Neuronal stem cell (in vitro differentiated cells): ENCODE measurements at places on chromosomes 1 and 21.

- peak; percentile 69 for DNase-seq
Observed at GRCh38 chr1:37486680-37487618, 12.6 kb downstream of the ZC3H12A start.

- DNase-seq, result no peak
Observed at GRCh38 chr21:42039911-42040351, 29.8 kb upstream of the ZBTB21 start.

- DNase-seq, result no peak
Observed at GRCh38 chr1:219365451-219365850, 191.8 kb downstream of the LYPLAL1 start.

DNA sequence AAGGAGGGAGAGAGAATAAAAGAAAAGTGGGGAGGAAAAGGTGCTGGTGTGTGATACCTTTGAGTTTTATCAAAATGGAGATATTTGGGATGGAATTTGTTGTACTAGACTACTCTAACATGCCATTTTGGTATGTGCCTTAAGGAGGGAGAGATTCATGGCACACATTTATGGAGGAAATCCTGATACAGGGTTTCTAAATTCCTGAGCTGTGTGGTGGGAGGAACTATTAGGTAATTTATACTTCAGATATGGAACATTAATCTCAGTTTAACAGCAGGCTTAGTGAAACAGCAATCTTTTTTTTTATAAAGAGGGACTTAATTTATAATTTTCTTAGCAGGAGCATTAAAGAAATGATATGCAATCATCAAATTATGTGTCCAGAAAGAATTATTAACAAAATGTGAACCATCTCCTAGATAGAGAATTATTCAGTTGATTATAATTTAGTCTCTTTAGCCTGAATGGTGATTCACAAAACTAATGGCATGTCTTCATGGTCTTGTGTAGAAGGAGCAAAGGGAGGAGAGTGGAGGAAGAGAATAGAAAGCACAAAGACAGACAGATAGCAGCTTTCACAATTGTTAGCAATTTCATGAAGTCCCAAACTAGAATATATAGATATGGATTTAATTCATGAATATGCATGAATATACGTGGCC is 301.6 kb downstream of the HLX start:
- no peak for DNase-seq

DNA sequence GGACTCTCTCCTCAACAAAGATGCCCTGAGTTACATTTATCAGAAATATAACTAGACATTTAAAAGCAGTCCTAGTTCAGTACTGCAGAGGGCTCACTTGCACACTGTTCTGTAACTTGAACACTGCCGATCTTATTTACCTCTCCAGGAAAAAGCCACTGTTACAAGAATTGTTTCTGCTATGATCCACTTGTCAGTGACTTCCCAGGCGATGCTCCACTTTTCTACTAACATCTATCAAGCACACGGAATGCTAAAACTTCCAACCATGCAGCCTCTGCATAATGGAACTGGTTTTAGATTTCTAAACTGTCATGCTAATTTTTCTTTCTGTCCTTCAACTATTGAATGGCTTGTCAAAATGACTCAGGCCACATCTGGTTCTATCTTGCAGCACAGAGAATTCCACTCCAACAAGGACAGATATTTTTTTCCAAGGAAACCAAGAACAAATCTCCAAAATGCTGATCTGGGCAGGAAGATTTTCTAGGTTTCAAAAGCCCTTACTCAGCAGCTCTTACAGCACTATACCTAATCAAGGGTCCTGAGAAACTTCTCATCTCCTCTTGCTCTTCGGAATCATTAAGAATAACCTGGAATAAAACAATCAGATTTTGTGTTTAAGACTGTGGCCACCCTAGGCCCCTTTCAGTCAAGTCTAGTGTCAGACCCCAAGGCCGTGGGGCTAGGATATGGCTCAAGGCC is 9.9 kb downstream of the SEC16B start:
- DNase-seq, result no peak

DNA sequence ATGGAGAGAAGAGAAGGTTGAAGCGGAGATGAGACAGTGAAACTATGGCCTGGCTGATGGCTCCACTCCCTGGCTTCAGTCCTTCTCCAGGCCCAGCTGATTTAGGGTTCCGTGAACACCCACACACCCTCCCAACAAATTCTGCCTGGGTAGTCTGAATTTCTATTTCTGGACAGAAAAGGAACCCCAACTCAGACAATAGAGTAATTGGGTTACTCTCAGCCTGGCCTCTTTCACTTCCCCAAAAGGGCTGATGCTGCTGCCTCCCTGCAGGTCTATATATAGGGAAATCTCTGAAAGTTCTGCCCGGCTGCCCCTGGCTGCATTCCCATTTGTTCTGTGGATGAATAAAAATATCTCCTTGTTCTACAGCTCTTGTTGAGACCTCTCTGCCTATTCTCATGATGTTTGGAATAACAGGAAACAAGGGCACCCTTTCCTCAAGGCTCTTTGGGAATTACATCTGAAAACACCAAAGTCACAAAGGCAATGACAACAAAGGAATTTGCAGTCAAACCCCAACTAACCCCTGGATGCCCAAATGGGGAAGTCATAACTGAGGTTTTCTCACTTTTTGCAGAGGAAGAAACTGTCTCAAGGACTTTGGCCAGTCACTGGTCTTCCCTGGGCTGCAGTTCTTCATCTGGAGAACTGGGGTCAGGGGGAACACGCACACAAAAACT is 11.4 kb upstream of the ZSCAN20 start:
- DNase-seq, result no peak

DNA sequence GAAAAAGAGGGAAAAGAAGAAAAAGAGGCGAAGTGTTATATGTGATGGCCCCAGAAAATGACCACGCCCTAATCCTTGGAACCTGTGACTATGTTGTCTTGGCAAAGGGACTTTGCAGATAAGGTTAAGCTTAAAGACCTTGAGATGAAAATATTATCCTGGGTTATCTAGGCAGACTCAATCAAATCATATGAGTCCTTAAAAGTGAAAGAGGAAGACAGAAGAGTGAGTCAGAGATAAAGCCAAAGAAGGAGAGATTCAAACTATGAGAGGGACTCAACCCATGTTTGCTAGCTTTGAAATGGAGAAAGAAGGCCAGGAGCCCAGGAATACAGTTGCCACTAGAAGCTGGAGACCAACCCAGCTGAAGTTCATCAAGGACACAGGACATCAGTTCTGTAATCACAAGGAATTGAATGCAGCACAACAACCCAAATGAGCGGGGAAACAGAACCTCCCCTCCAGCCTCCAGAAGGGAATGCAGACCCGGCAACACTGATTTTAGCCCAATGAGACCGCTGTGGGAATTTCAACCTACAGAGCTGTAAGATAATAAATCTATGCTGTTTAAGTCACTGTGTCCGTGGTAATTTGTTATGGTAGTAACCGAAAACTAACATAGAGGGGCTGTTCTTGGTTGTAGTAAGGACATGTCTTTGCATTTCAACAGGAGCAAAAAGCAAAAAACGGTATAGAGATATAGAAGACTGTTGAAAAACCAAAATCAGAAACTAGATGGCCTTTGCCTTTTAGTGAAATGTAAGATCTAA is 4.2 kb upstream of the RGS8 start:
- DNase-seq, result no peak

DNA sequence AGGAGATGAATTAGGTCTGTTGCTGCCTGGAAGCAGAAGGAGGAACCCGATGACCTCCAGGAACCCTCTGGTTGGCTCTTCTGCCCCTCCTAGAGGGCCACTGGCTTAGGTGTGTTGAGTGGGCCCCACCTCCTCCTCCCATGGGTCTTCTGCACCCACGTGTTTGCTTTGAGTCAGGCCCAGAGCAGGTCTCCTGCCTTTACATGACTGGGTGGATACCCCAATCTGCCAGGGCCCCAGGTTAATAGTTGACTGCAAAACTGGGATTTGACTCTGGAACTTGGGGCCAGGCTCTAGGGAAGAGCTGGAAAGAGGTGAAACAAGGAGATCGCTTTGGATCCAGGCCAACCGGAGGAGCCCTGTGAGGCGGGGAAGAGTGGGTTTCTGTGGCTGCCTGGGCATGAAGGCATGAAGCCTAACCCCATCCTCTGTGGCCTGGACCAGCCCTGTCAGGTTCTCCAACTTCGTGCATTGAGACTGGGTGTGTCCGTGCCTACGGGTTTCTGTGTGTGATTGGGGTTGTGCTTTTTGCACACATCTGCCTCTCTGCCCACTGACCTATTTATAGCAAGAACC is 7.8 kb upstream of the LAD1 start:
- no peak for DNase-seq

DNA sequence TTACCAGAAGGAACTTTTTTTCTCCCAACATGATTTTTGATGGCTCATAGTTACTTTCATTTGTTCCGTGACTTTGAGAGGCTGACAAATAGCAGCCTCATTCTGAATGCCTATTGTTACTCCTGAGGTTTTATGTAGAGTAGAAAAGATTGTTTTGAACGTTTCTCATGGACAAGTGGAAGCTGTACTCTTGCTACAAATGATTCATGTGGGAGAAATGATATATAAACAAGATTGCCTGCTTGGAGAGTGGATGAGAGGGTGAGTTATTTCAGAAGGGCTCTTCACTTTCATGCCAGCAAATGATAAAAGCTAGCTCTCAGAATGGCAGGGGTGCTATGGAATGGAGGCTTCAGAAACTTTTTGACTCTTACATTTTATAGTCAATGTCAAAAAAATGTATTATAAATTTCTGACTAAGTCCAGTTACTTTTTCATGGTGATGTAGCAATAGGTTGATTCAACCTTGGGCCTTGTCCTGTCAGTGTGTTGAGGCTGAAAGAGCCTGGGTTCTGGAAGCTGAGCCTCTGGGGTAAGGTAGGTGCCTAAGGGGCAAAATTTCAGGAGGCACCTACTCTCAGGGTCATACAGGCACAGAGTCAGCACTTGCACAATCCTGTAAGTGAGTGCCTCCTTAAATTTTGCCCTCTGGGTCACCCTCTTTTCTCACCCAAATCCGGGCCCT is 19.4 kb downstream of the JUN start:
- no peak for DNase-seq

GRCh38 chr1:116574581-116575291 is 3.9 kb upstream of the CD58 start:
- DNase-seq, result peak; percentile 61

- no peak for DNase-seq
Observed at GRCh38 chr1:174964261-174964971, 35.3 kb upstream of the CACYBP start.

GRCh38 chr1:199608414-199608813 is 419.1 kb upstream of the NR5A2 start:
- DNase-seq, result no peak

DNA sequence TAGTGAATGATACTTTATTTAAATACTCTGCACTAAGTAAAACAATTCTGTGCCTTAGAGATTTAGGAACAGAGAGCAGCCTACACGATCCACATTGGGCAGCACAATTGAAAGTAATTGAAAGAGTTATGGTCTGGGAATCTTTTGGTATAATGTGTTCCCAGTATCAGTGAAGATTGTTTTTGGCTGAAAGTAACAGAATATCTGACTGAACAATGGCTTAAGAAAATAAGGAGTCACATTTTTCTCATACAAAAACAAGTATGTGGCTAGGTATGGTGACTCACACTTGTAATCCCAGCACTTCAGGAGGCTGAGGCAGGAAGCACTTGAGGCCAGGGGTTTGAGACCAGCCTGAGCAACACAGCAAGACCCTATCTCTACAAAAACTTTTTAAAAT is 306.2 kb downstream of the NFIA start:
- no peak for DNase-seq

GRCh38 chr1:35324486-35324885 is 56.0 kb downstream of the ZMYM4 start:
- DNase-seq, result no peak
